Sigmoid colon (tissue), 7 donors: ENCODE measurements at places on chromosomes 11 and 22. TPM values are rescaled to one million over a fixed set of nuclear protein-coding genes. Genes with fewer than 3 reads are reported as not detected.

DNA sequence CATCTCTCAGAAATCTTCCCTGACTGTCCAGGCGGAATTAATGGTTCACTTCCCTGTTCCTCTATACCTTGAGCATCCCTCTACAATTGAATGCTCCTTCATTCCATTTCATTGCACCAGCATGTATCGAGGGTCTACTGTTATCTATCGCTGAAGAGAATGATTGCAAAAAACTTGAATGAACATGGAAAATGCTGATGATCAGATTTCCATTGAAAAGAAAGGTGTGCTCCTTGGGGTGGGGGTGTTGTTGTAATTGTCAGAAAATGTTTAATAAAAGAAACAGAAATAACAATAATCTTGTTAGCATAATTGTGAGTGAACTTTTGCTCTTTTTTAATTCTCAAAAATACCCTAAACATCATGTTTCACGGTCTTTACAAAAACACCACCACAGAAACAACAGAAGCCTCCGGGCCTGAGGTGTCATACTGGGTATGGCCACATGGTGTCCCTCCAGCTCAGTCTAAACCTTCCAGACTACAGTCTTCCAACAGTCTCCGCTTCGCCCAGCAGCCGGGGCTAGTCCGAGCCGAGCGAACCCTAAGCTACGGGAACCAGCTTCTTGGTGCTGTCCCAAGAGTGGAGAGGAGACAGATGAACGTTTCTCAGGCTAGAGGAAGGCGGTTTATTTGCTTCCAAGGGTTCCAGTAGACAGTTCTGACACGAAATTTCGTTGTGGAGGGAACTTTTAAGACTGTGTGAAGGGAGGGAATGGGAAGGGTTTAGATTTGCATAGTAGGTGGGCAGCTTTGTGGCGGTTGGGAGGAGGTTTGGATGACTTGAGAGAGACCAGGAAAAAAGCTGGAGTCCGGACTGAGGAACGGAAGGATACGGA lies 75.8 kb upstream of the ZBED5 start:
- no peaks in the 10 kb centered on the region for H3K36me3 ChIP-seq
- no peaks in the 10 kb centered on the region for H3K27me3 ChIP-seq
- peaks cover 59% of the 10 kb centered on the region for H3K4me1 ChIP-seq
- H3K27ac ChIP-seq = peak overlapping the region; percentile 97
- DNase-seq = peak; percentile 97

PGAP2 gene
- total RNA-seq = 3.7 TPM

DCDC1 gene
- total RNA-seq = 0.33 TPM

DNA sequence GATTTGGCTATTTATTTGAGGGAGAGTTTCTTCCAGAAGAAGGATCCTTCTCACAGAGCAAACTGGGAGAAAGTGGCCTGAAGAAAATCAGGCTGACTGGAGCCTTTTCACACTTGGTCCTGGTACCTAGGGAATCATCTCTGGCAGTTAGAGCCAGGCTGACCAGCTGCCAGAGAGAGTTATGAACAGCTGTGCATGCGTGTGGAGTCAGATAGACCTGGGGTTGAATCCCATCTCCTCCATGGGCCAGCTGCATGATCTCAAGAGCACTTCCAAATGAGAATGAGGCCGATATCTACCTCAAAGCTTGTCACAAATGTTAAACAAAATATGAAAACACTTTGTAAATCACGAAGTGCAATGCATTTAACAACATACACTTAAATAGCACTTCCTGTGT lies 390.0 kb downstream of the TENM4 start:
- no peak for DNase-seq
- peaks cover 9% of the 10 kb centered on the region for H3K4me1 ChIP-seq
- H3K36me3 ChIP-seq = no peaks in the 10 kb centered on the region
- no peak overlapping the region for H3K4me3 ChIP-seq
- H3K27ac ChIP-seq = no peak overlapping the region

- H3K27me3 ChIP-seq = no peaks in the 10 kb centered on the region
- H3K36me3 ChIP-seq = no peaks in the 10 kb centered on the region
- H3K27ac ChIP-seq = no peak overlapping the region
- no peaks in the 10 kb centered on the region for H3K4me1 ChIP-seq
- DNase-seq = no peak
Observed at GRCh38 chr11:117020869-117021564, 77.2 kb downstream of the SIK3 start.

GRCh38 chr11:113073290-113073953 lies 112.2 kb downstream of the NCAM1 start:
- H3K36me3 ChIP-seq = no peaks in the 10 kb centered on the region
- H3K27ac ChIP-seq = no peak overlapping the region
- DNase-seq = no peak

DNA sequence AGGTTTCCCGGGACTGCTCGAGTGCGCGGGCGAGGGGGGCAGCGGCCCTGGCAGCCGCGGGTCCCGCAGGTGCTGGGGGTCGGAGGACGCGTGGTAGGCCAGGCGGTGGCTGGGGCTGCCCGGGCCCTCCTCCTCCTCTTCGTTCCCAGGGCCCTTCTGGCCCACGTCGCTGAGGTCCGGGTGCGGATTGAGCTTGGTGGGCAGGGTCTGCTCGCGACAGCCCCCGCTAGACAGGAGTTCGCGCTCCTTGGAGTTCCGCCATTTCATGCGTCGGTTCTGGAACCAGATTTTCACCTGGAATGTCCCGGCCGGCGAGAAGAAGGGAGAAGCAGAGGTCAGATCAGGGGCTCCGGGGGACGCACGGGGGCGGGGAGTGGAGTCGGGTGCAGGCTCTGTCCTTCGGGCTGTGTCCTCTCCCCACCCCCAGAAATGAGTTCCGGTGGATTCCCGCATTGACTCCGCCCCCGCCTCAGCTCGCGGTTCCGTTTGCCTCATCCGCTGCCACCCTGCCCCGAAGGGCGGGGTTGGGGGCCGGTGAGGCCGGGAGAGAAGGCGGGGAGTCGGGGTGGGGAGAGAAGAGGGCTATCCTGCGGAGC lies 3.9 kb downstream of the DBX1 start:
- H3K36me3 ChIP-seq = no peaks in the 10 kb centered on the region
- no peak overlapping the region for H3K4me3 ChIP-seq
- DNase-seq = no peak
- peaks cover 15% of the 10 kb centered on the region for H3K4me1 ChIP-seq
- no peak overlapping the region for H3K27ac ChIP-seq

UBQLNL gene
- total RNA-seq = 0.54 TPM

DNA sequence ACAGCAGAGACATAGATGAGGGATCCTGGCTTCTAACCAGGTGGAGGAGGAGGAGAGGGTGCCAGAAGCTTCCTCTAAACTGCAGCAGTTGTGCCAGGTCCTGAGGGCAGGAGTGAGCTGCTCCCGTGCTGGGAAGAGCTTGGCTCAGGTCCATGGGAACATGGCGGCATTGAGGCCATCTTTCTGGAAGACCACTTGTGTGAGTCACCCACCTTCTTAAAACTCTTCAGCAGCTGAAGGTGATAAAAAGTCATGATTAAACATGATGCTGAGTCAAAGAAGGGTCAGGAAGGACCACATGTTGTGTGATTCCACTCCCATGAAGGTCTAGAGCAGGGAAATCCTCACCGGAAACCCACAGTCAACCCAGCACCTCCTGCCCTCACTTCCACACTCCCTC lies 35.1 kb downstream of the LINC01488 start:
- H3K36me3 ChIP-seq = no peaks in the 10 kb centered on the region
- DNase-seq = peak; percentile 34
- H3K4me1 ChIP-seq = no peaks in the 10 kb centered on the region
- H3K27ac ChIP-seq = no peak overlapping the region
- no peak overlapping the region for H3K4me3 ChIP-seq

DNA sequence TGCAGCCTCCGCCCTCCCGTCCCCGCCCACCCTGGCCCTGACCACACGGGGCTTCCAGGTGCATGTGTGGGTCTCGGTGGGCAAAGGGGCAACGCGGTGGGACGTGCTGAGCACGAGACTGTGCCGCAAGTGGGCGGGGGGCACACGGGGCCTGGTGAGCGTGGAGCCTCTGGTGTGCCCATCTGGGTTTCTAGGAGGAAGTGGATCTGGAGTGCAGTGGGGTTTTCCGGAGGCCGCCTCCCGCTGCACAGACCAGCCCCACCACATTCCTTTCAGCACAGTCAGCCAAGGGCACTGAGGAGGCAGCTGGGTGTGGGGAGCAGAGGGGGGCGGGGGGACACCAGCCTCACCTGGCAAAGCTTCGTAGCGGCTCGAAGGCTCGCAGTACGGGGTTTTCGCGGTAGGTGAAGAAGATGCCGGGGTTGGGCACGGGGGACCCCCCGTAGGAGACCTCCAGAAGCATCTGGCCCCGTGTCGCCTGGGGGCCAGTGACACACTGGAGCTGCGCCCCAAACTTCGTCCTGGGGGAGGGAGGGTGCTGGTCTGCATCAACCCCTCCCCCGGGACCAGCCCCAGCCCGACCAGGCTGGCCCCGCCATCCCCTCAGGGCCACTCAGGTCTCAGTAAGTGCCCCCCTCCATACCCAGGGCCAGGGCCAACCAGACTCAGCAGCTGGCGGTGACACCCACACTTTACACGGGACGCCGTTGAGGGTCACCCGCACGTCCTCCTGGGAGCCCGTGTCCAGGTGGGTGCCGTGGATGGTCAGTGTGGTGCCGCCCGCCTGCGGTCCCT lies 12.4 kb upstream of the MAPK11 start:
- H3K27me3 ChIP-seq = no peaks in the 10 kb centered on the region
- DNase-seq = no peak
- H3K36me3 ChIP-seq = peaks cover 80% of the 10 kb centered on the region
- H3K4me1 ChIP-seq = no peaks in the 10 kb centered on the region

BCO2 gene
- 16.9 TPM for total RNA-seq

GRCh38 chr11:75591966-75592365 lies 29.9 kb downstream of the SERPINH1 start:
- no peak overlapping the region for H3K4me3 ChIP-seq
- no peaks in the 10 kb centered on the region for H3K27me3 ChIP-seq
- H3K36me3 ChIP-seq = no peaks in the 10 kb centered on the region
- H3K4me1 ChIP-seq = peaks cover 4% of the 10 kb centered on the region
- no peak for DNase-seq

GRCh38 chr11:23112987-23113886 lies 253.0 kb upstream of the CCDC179 start:
- no peaks in the 10 kb centered on the region for H3K27me3 ChIP-seq
- H3K4me1 ChIP-seq = no peaks in the 10 kb centered on the region
- no peaks in the 10 kb centered on the region for H3K36me3 ChIP-seq
- no peak for DNase-seq
